ENCODE measurements at places on chromosomes 7 and 10.
A peak's percentile ranks its signal among the peaks of the same experiment; 100 is the strongest.

- DNase-seq: peak; percentile 66
Observed at GRCh38 chr10:32332299-32332750, 14.6 kb downstream of the EPC1 start.

- no peak for DNase-seq
Observed at GRCh38 chr7:74307738-74308505, 18.7 kb downstream of the CLIP2 start.

DNA sequence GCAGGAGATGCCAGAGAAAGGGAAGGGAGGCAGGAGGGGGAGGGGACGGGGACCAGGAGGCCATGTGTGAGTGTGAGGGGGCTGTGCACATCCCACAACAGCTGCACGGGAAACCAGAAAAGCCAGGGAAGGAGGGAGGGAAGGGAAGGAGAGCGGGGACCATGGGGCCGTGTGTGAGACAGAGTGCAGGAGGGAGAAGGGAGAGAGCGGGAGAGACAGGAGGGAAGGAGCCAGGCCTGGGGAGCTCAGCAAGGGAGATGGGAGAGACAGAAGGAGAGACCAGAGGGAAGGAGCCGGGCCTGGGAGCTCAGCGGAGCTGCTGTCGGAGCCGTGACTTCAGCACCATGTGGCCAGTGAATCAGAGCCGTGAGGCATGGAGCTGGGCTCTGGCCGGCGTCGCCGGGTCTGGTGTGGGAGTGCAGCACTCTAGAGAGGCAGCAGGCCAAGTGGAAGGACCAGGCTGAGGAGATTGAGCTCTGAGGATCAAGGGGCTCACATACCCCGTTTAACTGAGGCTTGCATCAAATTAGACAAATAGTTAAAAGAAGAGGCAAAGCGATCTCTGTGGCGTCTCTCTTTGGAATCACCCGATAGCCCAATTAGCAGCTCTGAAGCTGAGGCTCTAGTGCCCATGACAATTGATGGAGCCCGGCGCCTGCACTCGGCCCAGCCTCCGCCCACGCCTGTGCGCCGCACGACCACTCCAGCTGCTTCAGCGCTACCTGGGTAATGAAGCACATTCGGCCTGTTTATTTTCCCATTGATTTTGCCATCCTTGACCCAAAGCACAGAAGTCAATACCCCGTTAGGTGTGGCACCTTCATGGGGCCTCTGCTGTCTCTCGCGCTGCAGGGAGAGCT is 150.4 kb downstream of the MAD1L1 start:
- peak; percentile 69 for DNase-seq

GRCh38 chr10:47415520-47416304 is 31.6 kb upstream of the ZNF488 start:
- DNase-seq: no peak

DNA sequence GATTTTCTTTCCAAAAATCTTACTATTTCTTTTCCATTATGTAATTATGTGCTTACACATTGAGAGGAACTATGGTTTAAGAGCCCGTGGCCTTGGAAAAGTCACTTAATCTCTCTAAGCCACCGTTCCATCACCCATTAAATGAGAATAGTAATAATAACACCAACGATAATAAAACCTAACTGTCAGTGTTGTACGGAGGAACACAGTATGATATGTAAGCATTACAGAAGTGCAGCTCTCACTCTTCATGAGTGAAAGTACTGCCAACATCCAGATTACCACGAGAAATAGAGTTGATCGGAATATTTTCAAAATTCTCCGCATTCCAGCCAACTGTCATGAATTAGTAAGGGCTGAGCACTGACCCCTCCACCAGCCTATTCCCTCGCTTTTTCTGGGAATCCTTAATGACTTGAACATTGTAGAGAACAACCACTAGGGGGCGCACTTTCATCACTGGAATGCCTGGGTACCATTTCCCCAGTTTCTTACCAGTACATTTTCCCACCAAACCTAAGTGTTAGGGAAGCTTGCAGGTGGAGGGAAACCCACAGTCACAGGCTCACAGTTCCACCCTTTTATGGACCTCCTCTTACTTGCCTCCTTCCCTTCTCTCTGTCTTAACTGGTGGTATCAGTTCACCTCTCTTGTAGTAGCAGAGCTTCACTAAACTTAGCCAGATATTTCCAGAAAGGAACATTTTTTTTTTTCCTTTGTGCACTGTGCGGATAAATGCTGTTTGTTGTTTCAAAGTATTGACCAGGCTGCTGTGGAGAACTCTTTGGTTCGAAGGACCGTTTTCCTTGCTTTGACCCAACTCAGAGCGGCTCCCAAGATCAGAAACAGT is 27.8 kb downstream of the NKX2-3 start:
- DNase-seq: peak; percentile 36

- no peak for DNase-seq
Observed at GRCh38 chr10:70122742-70123141, 9.9 kb downstream of the AIFM2 start.

- no peak for DNase-seq
Observed at GRCh38 chr10:108817584-108817983, 1105.7 kb downstream of the XPNPEP1 start.

GRCh38 chr7:66627151-66627681 is 1.5 kb upstream of the KCTD7 start:
- no peak for DNase-seq

GRCh38 chr7:44325201-44325671 is at the start of gene CAMK2B:
TSS of gene CAMK2B (minus strand) at chr7:44325594. CDS start at chr7:44325421, 173 bp downstream.
- no peak for DNase-seq

- DNase-seq: no peak
Observed at GRCh38 chr7:158450476-158451124, 137.0 kb downstream of the PTPRN2 start.

GRCh38 chr7:30285067-30285535 is 704 bp downstream of the ZNRF2 start:
- peak; percentile 26 for DNase-seq

GRCh38 chr7:66429498-66430163 is 199.1 kb upstream of the KCTD7 start:
- DNase-seq: no peak

All from kidney glomerular epithelial cell (primary cell).